ENCODE measurements at places on chromosomes 16 and 17. TPM values are rescaled to one million over a fixed set of nuclear protein-coding genes. Genes with fewer than 3 reads are reported as not detected.

The PRR15L gene
- 3.0 TPM for total RNA-seq

The NOD2 gene
- total RNA-seq: 0.32 TPM

The CTF1 gene
- total RNA-seq: 0.59 TPM

The RAC3 gene
- 23.6 TPM for total RNA-seq

The MYH1 gene
- not detected for total RNA-seq

The AOC2 gene
- 2.7 TPM for total RNA-seq

The KRTAP9-8 gene
- total RNA-seq: not detected

The PIPOX gene
- total RNA-seq: 4.7 TPM

The MT1E gene
- total RNA-seq: 1.1 TPM

The OR1A1 gene
- total RNA-seq: 0.73 TPM

The CDK3 gene
- 6.8 TPM for total RNA-seq

The TMEM114 gene
- total RNA-seq: not detected

The PPL gene
- 23.1 TPM for total RNA-seq

The CRHR1 gene
- 0.85 TPM for total RNA-seq

Data from motor neuron (in vitro differentiated cells).